ENCODE measurements at places on chromosomes 4 and X.

DNA sequence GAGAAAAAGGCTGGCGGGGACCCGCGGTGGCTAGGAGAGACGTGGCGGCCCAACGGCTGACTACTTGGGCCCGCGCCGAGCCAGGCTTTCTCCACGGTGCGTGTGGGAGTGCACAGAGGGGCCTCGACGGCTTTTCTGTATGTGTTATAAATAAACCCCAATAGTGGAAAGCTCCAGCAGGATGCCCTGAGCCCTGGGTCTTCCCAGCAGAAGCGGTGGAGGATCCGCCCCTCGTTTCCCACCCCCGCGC, 268 bp upstream of the PRRG1 start:
- no peak for DNase-seq

DNA sequence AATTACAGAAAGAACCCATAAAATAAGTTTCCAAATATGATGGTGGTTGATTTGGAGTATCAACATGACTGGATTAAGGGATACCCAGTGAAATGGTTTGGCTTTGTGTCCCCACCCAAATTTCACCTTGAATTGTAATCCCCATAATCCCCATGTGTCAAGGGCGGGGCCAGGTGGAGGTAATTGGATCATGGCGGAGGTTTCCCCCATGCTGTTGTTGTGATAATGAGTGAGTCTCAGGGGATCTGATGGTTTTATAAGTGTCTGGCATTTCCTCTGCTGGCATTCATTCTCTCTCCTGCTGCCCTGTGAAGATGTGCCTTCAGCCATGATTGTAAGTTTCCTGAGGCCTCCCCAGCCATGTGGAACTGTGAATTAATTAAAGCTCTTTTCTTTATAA, 39.1 kb downstream of the WDFY3 start:
- DNase-seq, result no peak

DNA sequence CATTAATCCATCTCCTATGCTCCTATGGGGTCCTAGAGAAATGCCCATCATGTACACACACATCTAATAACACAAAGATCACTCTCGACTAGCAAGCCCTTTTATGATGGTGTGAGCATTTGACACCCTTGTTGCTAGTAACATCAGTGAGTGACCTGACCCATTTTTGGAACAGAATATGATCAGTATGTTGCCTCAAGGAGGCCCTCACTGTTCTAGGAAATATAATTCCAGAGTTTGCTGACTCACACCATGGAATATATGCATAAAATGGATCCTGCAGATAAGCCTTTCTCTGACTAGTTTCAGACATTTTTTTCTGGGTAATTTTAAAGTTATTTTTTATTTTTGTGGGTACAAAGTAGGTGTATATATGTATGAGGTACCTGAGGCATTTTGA, 121.8 kb downstream of the AR start:
- no peak for DNase-seq

DNA sequence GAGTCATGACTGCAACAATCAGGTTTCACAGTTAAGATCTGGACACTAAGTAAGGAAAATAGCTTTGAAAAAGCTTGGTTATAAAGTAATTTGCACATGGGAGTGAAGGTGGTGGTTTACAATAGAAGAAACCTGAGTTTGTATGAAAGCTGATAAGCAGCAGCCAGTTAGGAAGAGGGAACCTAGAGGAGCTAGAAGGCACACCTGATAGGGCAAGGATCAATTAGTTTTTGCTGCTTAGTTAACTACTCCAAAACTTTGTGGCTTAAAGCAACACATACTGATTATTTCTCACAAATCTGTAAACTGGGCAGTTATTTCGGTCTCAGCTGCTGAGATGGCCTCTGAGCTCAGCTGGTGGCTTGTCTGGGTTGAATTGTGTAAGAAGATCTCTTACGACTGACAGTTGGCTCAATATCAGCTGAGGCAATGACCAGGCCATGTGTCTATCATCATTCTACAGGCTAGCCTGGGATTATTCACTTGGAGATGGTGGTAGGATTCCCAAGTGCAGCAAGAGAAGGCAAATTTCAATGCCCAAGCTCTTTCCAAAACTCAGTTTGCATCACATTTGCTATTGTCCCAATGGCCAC, 255.0 kb upstream of the PITX2 start:
- DNase-seq, result no peak

GRCh38 chr4:139622901-139623381, 42.7 kb upstream of the MGST2 start:
- no peak for DNase-seq

DNA sequence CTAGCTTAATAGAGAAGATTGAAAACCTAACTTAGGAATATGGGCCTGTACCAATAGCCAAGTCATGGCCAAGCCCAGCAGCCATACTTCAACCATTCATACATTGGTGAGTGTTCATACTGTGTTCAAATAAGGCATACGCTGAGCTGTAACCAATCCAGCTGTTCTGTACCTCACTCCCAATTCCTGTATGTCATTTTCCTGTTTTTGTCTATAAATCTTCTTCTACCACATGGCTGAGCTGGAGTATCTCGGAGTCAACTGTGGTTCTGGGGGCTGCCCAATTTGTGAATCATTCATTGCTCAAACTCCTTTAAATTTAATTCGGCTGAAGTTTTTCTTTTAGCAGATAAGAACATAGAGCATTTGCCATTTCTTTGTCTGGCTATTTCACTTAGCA, 195.3 kb upstream of the ANKRD50 start:
- no peak for DNase-seq

DNA sequence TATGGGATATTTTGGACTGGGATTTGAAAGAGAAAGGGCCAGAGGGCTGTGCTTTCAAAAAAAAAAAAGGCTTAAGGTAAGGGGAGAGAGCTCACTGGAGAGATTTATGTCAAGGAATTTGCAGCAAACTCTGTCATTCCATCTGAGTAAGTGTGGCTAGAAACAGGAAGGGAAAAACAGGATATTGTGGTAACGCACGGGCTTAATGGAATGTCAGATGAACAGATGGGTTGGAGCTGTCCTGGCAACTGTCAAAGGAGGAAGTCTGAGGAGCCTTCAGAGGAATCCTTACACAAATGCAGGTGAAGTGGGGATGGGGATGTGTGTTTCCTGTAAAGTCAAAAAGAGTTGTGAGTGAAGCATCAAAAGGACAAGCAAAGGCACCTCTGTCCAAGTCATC, 15.1 kb upstream of the NKX3-2 start:
- no peak for DNase-seq

- no peak for DNase-seq
Observed at GRCh38 chr4:99885063-99885664, 9.1 kb downstream of the LAMTOR3 start.

GRCh38 chr4:16222957-16223527, 3.2 kb downstream of the TAPT1 start:
- DNase-seq, result no peak

GRCh38 chr4:133058701-133059100, 90.4 kb upstream of the PCDH10 start:
- DNase-seq, result no peak

DNA sequence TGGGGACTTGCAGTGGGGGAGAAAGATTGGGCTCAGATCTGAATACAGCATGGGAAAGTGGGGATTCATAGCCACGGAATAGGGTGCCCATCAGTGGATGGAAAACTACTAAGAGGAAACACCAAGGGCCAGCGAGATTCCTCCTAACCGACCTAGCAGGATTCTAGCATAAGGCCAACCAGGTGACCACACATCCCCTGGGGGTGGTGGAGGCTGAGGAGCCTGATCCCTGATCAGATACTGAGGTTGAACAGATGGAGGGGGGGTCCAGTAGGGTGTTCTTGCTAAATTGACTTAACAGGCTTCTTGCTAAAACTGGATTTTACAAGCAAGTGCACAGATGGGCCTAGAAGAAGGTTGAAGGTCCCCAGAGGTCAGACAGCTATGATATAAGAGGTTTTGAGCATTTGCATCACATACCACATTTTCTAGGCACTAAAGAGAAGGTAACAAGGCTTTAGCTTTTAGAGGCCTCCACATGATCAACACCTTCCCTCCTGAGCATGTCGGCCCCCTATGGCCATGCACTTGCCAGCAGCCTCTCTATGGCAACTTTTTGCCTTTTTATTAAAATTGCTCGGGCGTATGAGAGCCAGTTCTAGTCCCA, 69.1 kb upstream of the PUDP start:
- DNase-seq, result no peak

- no peak for DNase-seq
Observed at GRCh38 chr4:180009316-180009715, 2233.9 kb upstream of the TENM3 start.

GRCh38 chr4:8502836-8503585, 62.4 kb downstream of the TRMT44 start:
- DNase-seq, result no peak

GRCh38 chr4:141912831-141913230, 276.4 kb downstream of the IL15 start:
- DNase-seq, result no peak

DNA sequence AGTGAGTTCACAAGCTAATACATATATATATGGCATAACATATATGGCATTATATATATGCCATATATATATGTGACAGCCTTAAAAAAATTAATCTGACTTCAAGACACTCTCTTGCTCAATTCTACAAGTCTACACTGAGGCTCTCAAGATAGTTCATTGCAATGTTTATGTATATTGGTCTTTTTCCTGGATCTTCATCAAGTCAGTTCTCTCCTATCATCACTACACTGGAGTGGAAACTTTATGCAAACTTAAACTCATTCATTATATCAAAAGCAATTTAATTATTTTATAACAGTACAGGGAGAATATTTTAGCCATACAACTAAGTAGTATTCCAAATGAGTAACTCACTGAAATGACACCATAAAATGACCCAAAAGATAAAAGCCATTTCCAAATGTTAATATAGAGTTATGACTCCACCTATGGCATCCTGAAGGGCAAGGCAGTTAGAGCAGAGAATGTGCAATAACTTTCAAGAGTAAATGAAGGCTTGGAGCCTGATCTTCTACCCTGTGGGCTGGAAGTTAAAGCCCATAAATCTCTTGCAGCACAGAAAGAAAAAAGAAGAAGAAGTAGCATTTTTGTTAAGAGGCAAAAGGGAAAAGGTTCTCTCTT, 176.3 kb upstream of the SLIT2 start:
- no peak for DNase-seq

DNA sequence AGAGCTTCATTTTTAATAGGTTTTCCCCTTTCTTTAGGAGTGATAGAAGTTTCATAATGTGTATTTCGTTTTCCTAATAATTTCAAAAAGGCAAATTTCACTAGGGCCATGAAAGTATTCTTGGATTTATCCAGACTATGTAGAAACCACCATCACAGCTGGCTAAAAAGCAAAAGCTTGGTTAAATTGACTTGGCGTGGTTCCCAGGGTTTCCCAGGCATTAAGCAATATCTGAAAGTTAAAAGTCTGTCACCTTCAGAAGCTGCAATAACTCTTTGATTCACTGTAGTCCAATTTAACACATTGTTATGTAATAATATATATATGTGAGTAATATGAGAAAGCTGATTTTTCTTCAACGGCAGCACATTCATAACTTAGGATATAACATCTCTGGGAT, 38.3 kb downstream of the NDNF start:
- DNase-seq, result no peak

GRCh38 chrX:123906557-123907316, 46.9 kb downstream of the XIAP start:
- DNase-seq, result no peak

- no peak for DNase-seq
Observed at GRCh38 chr4:5138389-5138788, 87.1 kb downstream of the STK32B start.

- DNase-seq, result no peak
Observed at GRCh38 chr4:1337376-1337831, 9.6 kb upstream of the UVSSA start.

DNA sequence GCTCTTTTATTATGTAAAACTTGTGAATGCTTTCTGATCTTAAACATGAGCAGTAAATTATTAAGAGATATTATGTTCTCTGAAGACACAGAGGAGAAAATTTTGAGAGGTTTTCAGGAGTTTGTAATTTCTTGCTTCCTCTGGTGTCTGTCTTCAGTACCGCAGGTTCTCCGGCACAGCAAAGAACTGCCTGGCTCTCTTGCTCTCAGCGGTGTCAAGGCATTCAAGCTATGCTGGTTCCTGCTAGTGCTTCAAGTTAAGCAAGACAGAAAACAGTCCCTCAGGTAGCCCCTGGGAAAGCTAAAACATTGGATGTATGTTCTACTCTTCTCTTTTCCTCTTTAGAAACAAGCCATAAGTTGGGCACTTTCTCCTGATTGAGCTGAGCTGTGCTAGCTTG, 120.2 kb upstream of the CENPE start:
- DNase-seq, result no peak

- no peak for DNase-seq
Observed at GRCh38 chrX:48531358-48531959, 8.1 kb upstream of the TBC1D25 start.

GRCh38 chr4:4260185-4260751, 12.2 kb upstream of the TMEM128 start:
- DNase-seq, result no peak

- DNase-seq, result no peak
Observed at GRCh38 chr4:106365613-106366012, 3.0 kb downstream of the GIMD1 start.

GRCh38 chr4:38088321-38088720, 128.1 kb downstream of the PTTG2 start:
- no peak for DNase-seq

DNA sequence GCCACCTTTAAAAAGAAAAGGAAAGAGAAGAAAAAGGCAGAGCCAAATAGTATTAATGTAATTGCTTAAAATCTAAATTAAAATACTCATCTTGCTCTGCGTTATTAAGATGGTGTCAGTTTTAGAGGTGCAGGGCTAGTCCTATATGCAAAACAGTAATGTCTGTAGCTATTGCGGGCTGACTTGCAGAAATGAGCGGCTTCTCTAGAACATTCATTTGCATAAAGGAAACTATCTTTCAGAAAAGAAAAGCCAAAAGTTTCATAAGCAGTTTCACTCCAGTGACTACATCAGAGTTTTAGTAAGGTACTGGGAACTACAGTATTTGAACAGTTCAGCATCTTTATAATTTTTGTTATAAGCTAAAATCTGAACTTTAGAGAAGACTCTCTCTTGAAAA, 6.0 kb downstream of the SMAD1 start:
- DNase-seq, result no peak

- no peak for DNase-seq
Observed at GRCh38 chrX:51144828-51145442, 187.7 kb upstream of the NUDT10 start.

- no peak for DNase-seq
Observed at GRCh38 chr4:79756140-79756895, 316.7 kb downstream of the ANTXR2 start.

DNA sequence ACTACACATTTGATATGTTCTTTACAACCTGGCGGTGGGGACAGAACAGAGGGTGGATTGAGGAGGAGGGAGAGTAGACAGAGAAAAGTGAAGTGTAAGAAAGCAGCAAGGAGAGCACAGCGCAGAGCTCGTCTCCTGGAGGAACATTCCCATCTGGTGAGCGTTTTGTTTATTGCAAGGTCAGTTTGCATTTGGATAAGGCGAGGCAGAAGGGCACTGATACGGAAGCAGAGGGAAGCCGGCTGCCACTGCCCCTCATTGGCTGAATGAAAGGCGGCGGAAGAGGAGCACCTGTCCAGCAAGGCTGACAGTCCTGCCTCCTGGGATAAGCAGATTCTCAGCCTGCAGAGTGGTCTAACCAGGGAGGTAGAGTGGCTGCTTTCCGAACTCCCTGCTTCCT, 83.2 kb downstream of the GPR143 start:
- DNase-seq, result no peak

- no peak for DNase-seq
Observed at GRCh38 chr4:6595897-6596537, 21.0 kb downstream of the MAN2B2 start.

- DNase-seq, result no peak
Observed at GRCh38 chrX:27893871-27894270, 86.1 kb downstream of the MAGEB10 start.

GRCh38 chr4:39626261-39626660, 12.4 kb downstream of the SMIM14 start:
- DNase-seq, result no peak

Data from left forelimb (tissue), 1 donor.